ENCODE measurements at places on chromosomes 12 and 14.

- DNase-seq = no peak
Measured at GRCh38 chr12:116189692-116190091, 87.8 kb downstream of the MED13L start.

GRCh38 chr12:109462868-109463692 is 14.0 kb downstream of the KCTD10 start:
- DNase-seq = no peak

- no peak for DNase-seq
Measured at GRCh38 chr12:132633901-132634300, 15.3 kb downstream of the P2RX2 start.

DNA sequence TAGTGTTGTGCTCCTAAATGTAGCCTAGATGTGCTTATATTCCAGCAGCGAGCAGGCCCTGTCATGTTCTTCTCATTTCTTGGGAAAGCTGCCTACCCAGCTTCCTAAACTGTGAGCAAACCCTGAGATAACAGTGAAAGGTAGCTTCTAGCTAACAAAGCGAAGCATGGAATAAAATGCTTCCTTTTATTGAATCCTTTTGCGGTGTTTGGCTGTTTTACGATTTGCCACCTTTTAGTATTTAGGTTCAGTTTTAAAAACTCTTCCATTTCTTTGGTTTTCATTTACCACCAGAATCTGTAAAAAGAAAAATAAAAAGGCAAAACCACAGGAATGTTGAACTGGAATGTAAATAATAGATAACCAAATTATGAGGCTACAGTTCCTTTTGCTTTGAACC is 5.0 kb upstream of the PKP2 start:
- no peak for DNase-seq

GRCh38 chr12:47165934-47166333 is 86.2 kb upstream of the AMIGO2 start:
- DNase-seq = no peak

DNA sequence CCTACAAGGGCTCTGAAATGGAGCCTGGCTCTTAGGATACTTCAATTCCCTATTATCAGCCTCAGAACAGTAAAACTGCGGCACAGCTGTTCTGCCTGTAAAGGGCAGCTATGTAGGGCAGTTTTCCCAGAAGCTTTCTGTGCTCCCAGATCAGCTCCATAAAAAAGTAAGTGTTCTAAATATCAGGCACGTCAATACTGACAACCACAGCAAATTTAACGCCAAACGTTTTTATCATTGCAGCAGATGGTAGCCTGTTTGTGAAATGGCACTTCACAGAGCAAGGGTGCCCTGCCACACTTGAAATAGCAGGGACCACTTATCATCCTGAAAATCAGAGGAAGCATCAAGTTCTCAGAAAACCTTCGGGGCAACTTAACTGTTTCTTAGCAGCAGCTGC is 54.8 kb upstream of the PTHLH start:
- DNase-seq = no peak

GRCh38 chr14:54567224-54567638 is 303 bp downstream of the SAMD4A start:
- DNase-seq = no peak

DNA sequence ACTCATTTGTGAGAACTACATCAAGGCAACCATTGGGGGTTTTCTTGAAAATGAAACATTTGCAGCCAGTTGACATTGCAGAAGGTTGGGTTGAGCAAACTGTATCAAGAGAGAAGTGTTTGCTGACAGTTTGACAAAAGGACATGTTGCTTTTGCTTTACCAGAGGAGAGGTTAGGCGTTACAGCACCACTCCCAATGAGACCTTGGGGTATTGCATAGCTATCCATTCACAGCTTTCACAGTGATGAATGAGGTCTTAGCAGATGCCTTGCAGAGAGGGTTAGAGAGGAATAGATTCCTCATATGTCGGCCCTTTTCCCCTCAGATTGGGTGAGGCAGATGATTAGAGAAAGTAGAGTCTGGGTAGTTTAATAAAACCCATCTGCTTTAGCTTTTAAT is 988.9 kb upstream of the FLRT2 start:
- no peak for DNase-seq

DNA sequence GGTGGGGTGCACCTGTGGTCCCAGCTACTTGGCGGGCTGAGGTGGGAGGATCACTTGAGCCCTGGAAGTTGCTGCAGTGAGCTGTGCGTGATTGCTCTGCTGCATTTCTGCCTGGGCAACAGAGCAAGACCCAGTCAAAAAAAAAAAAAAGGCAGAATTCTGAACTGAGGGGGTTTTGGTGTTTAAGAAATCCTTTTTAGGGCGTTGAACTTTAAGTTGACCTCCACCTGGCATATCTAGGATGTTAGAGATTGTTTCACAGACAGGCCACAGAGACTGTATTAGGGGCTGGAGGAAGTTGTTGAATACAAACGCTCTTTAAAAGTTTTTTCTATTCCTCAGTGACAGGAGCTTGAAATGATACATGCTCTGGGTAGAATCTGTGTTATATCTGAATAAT is 60.5 kb downstream of the FBXW8 start:
- no peak for DNase-seq

- no peak for DNase-seq
Measured at GRCh38 chr12:32117316-32117715, 10.7 kb downstream of the BICD1 start.

DNA sequence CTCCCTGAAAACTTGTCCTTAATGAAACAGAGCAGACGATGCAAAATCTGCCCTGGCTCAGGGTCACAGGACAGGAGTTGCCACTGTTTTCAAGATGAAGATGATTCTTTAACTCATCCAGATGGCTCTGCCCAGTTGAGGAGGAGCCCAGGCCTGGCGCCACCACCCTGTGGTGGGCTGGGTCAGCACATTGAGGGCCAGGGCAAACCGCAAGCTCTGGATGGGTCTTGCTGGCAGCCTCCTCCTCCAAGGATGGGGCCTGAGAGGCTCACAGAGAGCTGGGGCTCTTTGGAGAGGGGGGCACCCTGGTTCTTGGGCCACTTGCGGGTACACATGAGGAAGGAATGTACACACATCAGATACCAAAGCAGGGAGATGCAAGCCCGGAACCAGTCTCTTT is 158.2 kb downstream of the NUAK1 start:
- DNase-seq = no peak

DNA sequence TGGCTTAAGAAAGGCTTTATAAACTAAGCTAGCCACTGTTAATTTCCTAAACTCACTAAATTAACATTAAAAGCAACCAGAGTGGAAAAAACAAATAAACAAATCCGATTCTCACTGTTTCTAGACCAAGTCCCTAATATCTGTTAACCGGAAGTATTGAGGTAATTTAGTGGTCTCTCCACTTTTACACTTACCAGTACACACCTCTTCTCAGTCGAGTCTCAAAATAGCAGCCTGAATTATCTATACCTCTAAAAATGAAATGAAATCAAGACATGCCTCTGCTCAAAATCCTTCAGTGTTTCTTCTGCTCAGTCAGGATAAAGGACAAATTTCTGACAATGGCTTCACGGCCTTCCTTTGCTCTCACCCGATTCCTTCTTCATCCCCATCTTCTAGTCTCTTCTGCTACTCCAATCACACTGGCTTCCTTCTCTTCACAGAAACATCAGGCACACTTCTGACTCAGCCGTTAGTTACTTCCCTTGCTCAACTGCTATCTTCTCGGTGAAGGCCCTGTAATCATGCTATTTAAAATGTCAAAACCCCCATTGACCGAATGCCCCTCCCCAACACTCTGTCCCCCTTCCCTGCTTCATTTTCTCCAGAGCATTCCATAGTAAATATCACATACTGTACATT is 161.3 kb downstream of the KITLG start:
- DNase-seq = no peak

- no peak for DNase-seq
Measured at GRCh38 chr12:77630790-77631445, 199.8 kb upstream of the NAV3 start.

DNA sequence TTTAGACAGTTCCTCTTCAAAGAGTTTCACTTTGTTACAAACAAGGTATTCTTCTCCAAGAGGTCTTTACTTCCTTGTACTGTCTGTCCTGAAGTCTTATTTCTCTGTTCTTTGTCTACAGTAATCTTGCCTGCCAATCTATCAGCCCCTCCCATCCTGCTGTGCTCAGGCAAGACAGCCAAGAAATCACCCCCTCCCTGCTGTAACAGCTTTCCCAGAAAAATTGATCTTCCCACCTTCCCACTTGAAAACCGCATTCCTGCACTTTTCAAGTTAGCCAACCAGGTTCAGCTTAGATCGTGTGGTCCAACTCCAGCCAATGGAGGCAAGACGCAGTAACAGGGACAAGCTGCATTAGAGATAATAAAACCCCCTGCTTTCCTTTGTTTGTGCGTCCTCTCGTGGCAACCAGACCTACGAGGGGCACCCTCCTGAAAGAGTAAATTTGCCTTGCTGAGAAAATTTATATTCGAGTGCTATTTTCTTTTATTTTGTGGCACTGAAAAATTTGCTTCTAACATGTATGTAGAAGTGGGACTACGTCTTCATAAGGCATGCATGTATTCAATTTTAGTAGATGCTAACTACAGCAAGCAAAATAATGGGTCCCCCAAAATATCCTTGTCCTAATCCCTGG is 46.5 kb upstream of the ESR2 start:
- no peak for DNase-seq

- no peak for DNase-seq
Measured at GRCh38 chr12:87806310-87806709, 222.9 kb downstream of the C12orf50 start.

DNA sequence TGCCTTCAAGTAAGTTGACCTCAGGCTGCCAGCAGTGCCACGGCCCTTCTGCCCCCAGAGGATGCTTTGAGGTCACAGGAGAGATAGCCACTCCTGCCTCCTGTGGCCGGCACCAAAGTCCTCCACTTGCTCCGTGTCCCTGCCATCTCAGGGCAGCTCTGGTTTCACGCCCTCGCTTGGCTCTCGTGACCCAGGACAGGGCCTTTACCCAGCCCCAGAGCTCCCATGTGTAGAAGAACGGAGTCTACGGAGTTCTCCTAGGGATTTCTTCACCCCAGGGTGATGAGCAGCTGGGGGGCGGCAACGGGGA is 178.1 kb downstream of the ADGRD1 start:
- no peak for DNase-seq

GRCh38 chr14:29016050-29016900 is 249.7 kb downstream of the FOXG1 start:
- no peak for DNase-seq

DNA sequence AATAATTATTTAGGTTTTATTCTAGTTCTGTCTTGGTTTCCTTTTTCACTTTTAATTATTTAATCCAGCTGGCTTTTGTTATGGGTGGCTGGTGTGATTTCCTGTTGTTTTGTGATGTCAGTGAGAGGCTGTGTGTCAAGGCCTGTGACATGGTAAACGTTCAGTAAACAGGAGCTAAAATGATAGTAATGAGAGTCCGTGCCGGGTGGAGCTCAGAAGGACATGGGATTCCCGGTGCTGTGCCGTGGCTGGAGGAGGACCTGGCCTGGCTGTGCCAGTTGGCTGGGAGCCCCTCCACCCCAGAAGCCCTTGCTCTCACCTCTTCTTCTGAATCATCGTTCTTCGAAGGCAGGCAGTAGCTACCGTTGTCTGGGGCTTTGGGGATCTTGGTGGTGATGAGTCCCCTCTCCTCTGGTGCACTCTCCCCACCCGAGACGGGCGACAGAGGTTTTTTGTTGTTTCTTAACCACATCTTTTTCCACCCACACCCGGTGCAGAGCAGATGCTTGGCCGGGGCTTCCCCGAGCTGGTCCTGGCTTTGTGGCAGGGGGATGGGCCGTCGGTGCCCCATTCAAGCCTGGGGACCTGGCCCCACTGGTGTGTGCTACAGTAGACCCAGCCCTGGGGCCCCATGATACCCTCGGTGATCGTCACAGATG is 29.1 kb downstream of the SH2B3 start:
- no peak for DNase-seq

DNA sequence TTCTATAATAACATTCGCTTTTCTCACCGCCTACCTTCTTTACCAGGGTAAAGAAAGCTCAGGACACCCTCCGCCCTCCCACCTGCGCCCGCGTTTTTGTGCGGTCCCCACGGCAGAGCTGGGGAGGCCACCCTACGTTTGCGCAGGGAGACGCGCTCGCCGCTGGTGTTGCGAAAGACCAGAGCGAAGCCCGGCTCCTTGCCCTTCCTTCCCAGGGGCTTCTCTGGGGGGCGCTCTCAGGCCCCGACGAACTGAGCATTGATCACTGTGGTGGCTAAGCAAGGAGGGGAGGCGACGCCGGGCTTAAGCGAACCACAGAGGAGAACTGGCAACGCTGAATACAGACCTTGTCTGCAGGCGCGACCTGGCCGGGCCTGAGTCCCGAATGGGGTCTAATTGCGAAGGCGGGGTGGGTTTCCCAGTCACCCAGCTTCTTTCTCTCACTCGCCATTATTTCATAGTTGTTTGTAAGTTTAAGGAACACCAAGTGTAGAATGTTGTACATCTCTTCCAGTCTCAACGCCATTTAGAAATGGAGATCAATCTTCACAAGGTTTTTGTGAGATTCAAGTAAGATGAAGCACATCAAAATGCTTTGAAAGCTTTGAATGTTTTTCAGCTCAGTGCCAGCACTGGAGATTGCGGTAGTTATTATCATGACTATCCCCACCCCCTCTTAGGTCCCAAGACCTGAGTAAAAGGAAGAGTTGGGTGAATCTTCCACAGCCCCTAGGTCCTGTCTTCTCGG is 1.7 kb upstream of the NKX2-1 start:
- DNase-seq = no peak

- no peak for DNase-seq
Measured at GRCh38 chr12:32290411-32290810, 108.9 kb upstream of the FGD4 start.

DNA sequence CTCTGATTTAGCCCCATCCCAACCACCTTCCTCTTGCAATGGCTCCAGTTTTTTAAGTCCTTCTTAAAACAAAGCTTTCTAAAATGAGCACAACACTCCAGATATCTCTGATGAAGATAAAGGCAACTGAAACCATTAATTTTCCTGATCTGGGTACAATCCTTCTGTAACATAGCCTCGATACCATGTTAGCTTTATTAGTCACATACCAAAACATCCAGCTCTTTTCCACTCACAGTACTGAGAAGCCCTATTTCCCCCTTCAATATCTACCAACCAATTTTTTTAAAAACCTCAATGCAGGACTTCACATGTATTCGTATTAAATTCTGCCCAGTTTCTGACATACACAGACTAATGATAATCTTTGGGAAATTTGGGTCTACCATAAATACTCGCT is 105.9 kb downstream of the MED13L start:
- no peak for DNase-seq

- no peak for DNase-seq
Measured at GRCh38 chr14:65554837-65555236, 142.3 kb downstream of the FUT8 start.

DNA sequence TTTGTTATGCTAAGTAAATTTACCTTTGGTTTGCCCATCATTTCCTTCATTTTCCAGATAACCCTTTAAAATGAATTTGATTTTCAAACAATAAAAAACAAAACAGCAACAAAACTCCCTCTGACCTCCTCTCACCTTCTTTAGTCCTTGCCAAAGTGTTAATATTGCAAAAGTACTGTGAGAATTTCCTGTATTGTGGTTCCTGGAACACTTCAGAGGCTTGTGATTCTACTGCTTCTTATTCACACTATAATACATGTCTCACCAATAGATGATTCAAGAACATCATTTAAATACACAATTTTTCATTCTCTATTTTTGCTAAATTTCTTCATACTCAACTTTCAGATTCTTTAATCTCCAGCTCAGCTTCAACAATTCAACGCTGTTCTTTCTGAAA is at the start of gene KLRD1:
Gene KLRD1, plus strand, starts transcription at position 241 of the 400 bp plus-strand sequence. CDS start 208 bp downstream, outside the sequence.
- no peak for DNase-seq
